Stimulated activated naive CD4-positive, alpha-beta T cell treated with Interleukin-2 at 50 U/mL for 16 hours (primary cell): ENCODE measurements at places on chromosomes 13 and 19.

DNA sequence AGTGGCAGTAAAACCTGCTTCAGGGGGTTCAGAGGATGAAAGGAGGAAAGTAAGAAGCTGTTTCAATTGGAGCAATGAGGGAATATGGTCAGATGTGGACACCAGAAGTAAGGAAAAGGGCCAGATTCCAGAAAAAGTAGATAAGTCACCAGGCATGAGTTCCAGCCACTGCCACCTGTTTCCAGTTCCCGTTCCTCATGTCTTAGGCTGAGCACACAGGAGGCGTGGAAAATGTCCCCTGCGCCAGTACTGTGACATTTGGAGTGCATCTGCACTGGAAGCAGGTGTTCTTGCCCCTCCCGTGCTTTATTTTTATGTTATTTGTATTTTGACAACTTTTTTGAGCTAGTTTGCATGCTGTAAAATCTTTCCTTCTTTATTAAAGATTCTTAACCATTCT is 25.3 kb downstream of the LMO7 start:
- no peak for DNase-seq

- no peak for DNase-seq
These were observed 829.8 kb upstream of the SLC10A2 start for GRCh38 chr13:103895835-103896531.

DNA sequence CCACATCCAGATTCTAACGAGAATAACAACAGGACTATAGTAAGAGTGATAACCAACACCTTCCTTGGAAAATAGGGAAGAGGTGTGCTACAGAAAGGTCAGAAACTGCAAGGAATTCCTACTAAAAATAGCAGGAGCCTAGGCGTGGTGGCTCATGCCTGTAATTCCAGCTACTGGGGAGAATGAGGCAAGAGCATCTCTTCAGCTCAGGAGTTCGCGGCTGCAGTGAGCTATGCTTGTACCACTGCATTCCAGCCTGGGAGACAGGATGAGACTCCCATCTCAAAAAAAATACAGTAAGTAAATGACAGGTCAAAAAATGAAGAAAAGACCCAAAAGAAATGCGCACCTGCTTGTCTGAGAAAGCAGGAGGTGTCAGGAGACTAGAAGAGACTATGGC is 101.5 kb upstream of the TSHZ3 start:
- no peak for DNase-seq

DNA sequence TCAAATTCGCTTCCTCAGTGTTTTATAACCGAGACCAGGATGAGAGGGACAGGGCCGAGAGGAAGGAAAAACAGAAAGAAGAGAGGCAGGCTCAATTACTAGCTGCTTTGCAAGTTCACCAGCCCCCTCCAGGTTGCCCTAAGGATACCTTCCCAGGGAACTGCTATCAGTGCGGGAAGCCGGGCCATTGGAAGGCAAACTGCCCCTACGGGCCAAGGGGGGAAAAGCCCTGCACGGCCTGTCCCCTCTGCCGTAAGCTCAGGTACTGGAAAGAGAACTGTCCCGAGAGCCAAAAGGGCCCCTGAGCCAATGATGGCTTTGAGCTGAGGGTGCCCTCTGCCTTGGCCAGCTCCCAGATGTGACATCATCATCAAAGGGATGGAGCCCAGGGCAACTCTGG is 3.2 kb upstream of the ERVV-1 start:
- no peak for DNase-seq

GRCh38 chr19:44770550-44771257 is 7.0 kb upstream of the CBLC start:
- peak; percentile 94 for DNase-seq

DNA sequence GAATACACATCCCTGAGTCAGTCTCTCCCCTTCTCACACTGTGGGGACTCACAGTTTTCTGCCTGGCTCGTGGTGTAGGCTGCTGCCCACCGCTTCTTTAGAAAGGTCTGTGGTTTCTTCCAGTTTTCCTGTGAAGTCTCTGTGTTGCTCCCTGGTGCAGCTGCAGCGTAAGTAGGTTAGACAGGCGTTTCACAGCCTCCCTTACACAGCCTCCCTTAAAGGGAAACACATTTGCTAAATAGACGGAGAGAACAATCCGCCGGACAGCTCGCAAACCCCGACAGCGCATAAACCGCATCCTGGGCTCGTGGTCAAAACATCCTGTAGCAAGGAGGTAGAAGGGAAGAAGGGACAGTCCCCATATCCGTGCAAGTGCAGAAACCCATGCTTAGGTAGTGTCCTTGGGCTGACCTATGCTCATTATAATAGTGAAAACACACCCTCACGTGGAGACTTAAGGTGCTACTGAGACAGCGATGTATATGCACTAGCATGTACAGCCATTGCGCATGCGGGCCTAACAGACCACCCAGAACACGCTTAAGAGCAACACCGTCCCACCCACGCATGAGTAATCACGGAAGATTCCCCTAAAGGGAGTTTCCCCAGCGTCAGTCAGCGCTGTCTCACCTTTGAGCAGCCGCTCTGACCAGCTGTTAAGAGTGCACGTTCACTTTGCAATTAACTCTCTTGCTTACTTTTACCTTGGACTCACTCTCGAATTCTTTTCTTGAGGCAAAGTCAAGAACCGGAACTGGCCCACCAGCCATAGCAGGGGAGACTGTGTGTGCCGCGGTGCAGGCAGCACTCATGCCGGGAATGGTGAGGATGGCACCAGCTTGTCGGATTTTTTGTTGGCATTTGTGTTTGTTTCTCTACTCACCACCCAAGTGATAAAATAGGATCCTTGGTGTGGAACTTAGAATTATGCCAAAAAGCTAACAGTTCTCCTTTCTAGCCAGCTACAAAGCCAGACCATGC is 16.6 kb downstream of the SIGLEC8 start:
- peak; percentile 88 for DNase-seq

DNA sequence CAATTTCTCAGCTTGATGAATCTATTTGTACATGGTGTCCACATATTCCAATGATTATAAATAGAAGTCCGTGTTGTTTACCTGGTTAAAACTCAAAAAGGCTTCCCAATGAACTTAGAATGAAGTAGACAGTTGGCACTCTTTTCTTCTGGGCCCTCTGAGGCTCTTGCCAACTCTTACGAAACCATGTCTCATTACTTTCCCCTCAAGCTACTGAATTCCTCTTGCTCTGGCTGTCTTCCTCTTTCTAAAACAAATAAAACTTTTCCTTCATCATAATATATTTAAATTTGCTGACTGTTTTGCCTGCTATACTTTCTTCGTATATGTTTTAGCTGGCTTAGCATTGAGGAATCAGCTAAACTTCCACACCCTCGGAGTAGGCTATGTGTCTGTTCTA is 139.7 kb downstream of the SLITRK6 start:
- DNase-seq: no peak

GRCh38 chr13:50596776-50597203 is 246.7 kb downstream of the DLEU7 start:
- DNase-seq: no peak

DNA sequence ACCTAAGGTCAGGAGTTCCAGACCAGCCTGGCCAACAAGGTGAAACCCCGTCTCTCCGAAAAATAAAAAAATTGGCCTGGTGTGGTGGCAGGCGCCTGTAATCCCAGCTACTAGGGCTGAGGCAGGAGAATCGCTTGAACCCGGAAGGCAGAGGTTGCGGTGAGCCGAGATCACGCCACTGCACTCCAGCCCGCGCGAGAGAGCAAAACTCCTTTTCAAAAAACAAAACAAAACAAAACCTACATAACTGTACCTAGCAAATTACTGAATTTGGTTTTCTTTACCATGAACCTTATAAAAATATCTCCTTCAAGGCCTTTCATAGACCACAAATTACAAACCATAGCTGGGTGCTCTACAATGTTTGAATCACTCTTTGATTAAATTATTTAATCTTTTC is 760 bp downstream of the ZNF91 start:
- peak; percentile 25 for DNase-seq
